Retinal pigment epithelial cell (primary cell): ENCODE measurements at places on chromosomes 11 and 22.

DNA sequence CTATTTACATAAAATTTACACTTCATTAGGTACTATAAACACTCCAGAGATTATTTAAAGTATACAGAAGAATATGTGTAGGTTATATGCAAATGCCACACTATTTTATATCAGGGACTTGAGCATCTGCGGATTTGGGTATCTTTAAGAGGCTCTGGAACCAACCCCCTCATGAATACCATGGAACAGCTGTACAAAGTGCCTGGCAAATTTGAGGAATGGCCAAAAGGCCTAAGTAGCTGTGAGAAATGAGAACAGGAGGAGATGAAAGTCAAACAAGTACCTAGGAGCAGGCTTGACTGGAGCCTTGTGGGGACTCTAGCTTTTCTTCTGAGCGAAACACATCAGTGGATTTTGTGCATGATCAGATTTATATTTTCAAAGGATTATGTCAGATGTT is 149.3 kb downstream of the RBFOX2 start:
- DNase-seq: no peak

GRCh38 chr11:31412946-31413345 is 43.3 kb downstream of the DNAJC24 start:
- peak; percentile 16 for DNase-seq

DNA sequence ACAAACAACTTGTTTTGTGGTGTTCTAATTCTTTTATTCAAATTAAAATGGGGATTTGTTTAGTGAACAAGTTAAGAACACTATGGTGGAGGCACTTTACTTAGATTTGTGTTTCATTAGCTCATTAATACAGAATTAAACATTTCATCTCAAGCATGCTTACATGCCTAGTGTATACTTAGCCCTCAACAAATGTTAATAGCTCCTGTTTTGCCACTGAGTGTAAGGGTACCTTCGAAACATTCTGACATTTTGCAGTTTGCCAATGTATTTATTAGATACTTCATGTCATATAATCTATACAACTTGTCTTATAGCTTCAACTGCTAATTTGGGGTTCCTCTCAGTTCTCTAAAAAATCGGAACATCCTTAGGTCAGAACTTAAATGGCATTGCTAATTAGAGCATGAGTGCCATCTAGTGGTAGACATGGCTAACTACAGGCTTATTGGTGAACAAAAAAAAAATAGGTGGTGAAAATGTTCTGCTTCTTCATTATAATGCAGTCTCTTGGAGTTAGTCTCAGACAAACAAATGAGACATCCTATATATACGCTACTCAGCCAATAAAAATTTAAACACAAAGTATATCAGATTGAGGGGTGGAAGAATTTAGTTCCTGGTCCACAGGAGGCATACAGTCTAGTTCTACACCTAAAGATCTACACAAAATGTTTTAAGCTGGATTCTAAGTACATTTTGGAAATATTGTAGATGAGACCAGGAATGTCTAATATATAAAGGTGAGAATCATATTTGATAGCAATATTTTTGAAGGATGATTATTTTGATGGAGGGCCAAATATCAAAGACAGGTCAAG is 4.9 kb upstream of the CNTN5 start:
- no peak for DNase-seq

DNA sequence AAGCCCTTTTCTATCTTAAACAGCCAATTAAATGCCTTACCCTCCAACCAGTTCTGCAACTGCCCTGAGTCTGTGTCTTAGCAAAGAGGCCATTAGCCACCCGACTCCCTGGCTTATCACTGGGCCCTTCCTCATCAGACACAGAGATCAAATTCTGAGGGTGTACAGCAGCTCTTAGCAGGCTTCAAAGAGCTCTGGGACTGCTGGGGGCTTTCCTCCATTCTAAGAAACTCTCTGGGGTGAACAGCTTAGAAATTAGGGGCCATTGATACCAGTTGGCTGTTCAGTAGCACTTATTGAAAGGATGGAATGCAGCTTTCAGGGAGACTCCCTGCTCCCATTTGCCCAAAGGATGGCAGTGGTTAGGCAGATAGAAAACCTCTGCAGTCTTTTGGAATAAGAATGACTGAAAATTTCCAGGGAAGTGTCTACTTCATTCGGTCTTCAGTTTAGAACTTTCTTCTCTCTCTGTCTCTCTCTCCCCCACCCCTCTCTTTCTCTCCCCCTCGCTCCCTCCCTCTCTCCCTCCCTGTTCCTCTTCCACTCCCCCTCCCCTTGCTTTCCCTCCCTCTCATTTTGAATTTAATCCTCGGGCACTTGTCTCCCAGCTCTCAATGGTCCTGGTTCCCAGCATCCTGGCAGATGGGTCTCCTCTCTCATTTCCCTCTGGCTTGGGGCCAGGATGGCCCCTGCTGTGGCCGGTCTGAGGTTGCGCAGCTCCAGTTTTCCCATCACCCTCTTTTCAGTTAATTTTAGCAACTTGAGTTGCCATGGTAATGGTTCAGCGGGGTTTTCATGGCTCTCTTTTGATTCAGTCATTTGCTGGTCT is 76.4 kb downstream of the COMMD9 start:
- no peak for DNase-seq

DNA sequence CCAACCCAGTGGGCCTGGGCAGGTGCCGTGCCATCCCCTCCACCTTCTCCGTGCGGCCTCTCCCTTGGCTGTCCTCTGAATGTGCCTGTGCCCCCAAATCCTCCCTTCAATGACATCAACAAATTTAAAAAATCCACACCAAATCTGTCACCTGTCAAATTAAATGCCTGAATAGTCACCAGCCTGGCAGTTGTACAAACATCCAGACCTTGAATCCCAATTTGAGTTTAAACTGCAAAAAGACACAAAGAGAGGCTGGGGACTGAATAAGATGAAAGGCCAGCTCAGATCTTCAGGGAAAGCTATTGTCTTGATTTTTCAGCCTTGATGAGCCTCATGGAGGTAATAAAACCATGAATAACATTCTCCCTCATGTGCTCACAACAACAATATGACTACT is 194.7 kb downstream of the KIRREL3 start:
- no peak for DNase-seq

DNA sequence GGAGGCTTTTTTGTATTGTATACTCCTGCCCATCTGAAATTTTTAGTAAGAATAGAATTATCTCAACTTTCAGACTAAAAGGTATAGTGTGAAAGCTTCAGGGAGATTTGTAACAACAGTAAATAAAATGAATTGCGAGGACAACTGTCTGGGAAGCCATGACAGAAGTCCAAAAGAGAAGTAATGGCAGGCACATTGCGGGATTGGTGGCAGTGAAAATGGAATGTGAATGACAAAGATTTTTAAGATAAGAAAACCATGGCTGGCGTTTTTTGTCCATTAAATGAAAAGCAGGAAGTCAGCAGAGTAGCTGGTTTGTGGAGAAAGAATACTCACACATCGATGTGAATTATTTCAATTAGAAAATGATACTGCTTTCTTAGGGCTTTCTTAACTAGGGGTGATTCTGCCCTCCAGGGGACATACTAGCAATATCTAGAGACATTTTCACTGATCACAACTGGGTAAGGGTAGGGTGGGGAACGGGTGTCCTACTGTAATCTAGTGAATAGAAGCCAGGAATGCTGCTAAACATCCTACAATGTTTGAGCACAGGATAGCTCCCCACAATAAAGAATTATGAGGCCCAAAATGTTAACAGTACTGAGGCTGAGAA is 1.6 kb downstream of the NPAT start:
- no peak for DNase-seq

DNA sequence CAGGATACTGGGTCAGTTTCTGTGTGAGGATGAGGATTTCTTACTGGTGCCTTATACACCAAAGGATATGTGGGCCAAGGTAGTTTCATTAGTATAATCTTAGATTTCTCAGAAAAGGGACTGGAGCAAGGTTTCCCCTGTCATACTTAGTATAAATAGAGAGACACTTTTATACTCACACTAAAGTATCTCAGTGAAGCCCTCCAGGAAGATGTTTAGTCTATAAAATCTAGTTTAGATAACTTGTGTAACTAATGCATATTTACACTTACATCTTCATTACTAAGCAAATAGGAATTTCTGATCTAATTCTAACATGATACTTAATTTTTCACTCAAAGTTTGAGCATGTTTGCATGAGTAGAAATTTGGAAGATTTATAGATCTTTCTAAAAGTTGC is 11.1 kb downstream of the EMSY start:
- no peak for DNase-seq

- no peak for DNase-seq
Observed at GRCh38 chr22:47658182-47658581, 895.7 kb downstream of the TBC1D22A start.

DNA sequence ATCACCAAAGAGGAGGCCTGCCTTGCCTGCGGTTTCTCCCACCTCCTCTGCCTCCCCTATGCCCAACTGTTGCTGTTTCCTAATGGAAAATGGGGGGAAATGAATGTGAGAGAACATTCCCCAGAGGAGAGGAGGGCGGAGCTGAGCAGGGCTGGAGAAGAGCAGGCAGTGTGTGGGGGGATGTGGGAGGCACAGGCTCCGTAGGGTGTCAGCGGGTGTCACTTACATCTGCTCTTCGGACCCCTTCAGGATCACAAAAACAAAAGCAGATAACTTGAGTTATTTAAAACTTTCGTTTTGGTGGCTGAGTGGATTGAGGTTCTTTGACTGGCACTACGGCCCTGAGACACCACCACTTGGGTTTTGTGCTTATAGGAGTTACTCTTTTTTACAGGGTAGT is 93.8 kb downstream of the CEP164 start:
- no peak for DNase-seq

DNA sequence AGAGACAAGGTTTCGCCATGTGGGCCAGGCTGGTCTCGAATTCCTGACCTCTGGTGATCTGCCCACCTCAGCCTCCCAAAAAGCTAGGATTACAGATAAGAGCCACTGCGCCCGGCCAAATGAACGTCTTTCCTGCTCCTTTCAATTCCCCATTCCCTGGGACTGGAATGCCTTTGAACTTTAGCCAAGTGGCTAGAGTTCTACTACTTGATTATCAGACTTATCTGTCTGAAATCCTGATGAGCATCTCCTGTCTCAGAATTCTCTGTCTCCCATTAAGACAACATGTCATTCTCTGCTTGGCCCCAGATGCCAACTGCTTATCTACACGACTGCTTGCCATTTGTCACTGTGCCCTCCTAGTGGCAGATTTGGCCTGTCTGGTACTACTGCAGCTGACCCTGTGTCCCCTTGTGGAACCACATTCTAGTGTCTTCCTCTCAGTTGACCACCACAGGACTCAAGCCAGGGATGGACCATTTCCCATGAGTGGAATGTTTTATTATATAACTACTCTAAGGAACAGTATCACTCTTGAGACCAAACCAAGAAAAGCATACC is 33.1 kb upstream of the IPO7 start:
- no peak for DNase-seq

- DNase-seq: no peak
Observed at GRCh38 chr11:73201249-73201648, 16.8 kb upstream of the P2RY2 start.

DNA sequence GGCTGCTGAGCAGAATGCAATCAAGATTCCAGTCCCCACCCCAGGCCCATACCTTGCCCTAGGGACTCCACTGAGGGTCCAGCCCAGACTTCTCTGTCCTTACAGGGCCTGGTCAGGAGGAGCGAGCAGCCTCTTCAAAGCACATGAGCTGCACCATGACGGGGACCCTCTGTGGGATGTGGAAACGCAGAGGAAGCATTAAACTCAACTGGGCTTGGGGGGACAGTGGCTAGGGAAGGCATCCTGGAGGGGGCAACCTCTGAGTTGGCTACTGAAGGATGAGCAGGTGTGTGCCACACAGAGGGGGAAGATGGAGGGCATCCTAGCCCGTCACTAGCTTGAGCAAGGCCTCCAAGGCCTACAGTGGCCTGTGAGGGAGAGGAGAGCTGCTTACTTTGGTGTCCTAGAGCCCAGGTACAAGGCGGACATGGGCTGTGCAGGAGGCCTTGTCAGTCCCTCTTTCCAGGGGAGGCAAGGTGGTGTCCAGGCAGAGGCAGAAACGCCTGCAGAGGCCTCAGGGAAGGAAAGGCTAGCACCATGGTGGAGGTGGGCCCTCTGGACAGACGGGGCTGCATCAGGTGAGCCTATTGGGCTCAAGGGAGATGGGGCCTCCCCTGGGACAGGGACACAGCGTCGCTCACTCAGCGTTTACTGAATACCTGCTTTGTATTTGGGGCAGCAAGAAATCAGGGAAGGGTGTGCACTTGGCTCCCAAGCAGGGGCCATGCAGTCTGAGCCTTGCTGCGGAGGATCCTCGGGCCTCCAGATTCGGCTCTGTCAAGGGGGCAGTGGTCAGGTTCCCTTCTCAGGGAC is 14.3 kb downstream of the TTC38 start:
- DNase-seq: no peak

GRCh38 chr11:30889143-30889794 is 303.1 kb upstream of the MPPED2 start:
- no peak for DNase-seq

- no peak for DNase-seq
Observed at GRCh38 chr11:75066061-75066460, 30.6 kb downstream of the OR2AT4 start.

- no peak for DNase-seq
Observed at GRCh38 chr11:71321433-71322191, 69.2 kb upstream of the SHANK2 start.

GRCh38 chr11:134639586-134640330 is 227.7 kb upstream of the B3GAT1 start:
- no peak for DNase-seq

DNA sequence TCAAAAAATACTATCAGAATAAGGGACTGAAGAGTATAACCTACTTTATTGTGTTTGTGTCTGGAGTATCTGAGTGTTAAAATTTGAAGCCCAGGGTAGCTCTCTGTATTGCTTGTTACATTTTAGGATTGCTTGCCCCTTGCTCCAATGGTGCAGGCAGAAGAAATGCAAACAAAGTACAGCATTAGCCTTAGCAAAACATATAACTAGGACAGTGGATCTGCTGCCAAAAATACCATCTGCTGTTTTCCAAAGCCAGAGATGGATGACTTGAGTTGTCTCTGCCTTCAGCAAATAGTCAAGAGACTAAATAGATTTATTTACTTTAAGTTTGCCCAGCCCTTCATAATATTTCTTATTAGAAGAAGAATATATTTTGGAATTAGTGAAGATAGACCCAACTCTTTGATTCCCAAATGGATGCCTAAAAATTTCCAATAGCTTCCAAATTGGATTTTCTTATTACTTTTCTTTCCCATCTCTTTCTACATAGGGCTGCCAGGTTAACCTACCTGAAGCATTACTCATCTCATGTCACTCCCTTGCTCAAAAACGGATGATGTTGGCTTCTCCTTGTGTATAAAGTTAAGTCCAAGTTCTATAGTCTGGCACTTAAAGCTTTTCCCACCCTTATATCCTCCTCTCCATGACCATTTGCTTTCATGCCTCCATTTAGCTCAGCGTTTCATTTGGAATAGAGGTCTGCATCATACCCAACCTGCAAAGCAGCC is 66.3 kb downstream of the LDLRAD3 start:
- DNase-seq: no peak

- DNase-seq: no peak
Observed at GRCh38 chr11:134145715-134146114, 76.8 kb downstream of the JAM3 start.

GRCh38 chr22:27416511-27417420 is 384.8 kb downstream of the MN1 start:
- DNase-seq: no peak

- no peak for DNase-seq
Observed at GRCh38 chr11:62882788-62883501, 2.2 kb downstream of the SLC3A2 start.

- no peak for DNase-seq
Observed at GRCh38 chr11:95676308-95676707, 113.3 kb downstream of the FAM76B start.

- peak; percentile 93 for DNase-seq
Observed at GRCh38 chr22:37176464-37177061, 11.5 kb downstream of the C1QTNF6 start.

GRCh38 chr22:48944433-48944750 is 883.3 kb downstream of the BRD1 start:
- no peak for DNase-seq
